Stimulated activated CD4-positive, alpha-beta T cell treated with anti-CD3 and anti-CD28 coated beads, Interleukin-12 subunit alpha, Interleukin-12 subunit beta, amount 100 ng/mL, for 24 hours (primary cell): ENCODE measurements at places on chromosomes 7 and 10.

DNA sequence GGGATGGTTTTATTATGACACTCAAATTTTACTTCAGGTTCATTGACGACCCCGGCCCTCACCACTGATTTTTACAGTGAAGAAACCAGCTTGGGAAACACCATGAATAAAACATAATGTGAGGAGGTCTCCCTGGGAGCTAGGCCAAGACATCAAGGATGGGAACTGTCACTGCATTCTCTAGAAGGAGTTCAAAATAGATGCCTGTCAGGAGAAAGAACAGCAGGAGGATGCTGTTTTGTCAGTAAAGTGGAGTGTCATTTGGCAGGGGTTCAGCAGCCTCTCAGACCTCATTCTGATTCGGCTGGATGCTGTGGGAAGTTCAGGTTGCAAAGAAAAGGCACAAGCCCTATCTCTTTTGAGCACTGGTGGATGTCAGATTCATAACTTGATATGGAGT, 360.3 kb upstream of the C7orf33 start:
- no peak for DNase-seq

- DNase-seq = no peak
Measured at GRCh38 chr7:81839708-81840369, 70.0 kb upstream of the HGF start.

- no peak for DNase-seq
Measured at GRCh38 chr10:108689891-108690290, 1233.4 kb downstream of the XPNPEP1 start.

- DNase-seq = no peak
Measured at GRCh38 chr7:121546632-121547543, 150.8 kb upstream of the FAM3C start.

GRCh38 chr10:71678057-71678805, 41.3 kb downstream of the C10orf105 start:
- no peak for DNase-seq
